ENCODE measurements at places on chromosomes 6 and 20.

- DNase-seq, result no peak
Measured at GRCh38 chr6:57216235-57217101, 5.6 kb downstream of the RAB23 start.

- DNase-seq, result no peak
Measured at GRCh38 chr6:128139519-128139918, 238.7 kb upstream of the THEMIS start.

DNA sequence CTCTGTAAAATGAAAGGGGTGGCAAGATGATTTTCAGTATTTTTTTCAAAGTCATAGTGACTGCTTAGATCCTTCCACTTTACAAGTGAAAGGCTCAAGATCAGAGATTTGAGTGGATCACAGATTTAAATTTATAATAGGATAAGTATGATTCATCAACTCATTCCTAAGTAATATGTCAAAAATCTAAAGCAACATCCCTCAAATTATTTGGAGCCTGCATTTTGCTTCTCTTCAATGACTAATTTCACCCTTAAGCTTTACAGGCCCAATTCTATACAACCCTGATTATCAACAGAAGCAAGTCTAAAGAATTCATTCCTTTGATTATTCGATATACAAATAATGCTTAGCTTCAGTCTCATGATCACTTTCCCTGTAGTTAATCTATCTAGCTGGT, 93.9 kb upstream of the HEY2 start:
- DNase-seq, result no peak

- no peak for DNase-seq
Measured at GRCh38 chr6:11219400-11219834, 13.1 kb downstream of the NEDD9 start.
